IPS-NIHi11 (cell line): ENCODE measurements at places on chromosomes 12 and 14.

DNA sequence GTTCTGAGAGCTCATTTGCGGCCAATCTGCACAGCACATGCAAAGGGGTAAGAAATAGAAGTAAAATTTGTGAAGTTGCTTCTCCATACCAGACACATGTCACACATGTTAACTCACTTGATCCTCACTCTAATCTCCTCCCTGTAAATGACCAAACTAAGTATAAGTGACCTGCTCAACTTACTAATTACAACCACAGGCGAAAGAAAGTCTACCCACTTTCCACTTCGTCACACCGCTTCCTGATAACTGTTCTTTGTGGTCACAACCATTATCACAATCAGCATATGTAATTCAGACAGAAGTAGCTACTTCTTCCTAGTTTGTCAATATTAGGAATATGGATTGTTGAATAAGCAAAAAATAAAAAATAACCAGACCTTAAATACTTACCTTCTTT lies 293.7 kb upstream of the CLEC14A start:
- no peak for DNase-seq

DNA sequence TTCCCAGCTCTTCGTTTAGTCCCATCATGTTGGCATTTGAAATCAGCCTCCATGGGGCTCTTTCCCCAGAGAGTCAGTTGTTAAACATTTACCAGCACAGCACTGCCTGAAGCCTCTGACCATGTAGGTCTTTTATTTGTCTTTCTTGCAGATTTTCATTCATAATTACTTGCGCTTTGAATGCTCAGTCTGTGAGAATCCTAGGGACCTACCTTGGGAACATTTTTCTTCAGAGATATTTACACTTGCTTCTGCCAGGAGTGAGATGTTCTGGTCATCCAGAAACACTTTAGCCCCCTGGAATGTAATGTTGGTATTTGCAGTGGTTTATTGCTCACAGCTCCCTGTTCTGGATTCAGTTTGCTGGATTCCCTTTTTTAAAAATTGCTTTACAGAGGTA lies 41.7 kb downstream of the RPH3A start:
- no peak for DNase-seq

DNA sequence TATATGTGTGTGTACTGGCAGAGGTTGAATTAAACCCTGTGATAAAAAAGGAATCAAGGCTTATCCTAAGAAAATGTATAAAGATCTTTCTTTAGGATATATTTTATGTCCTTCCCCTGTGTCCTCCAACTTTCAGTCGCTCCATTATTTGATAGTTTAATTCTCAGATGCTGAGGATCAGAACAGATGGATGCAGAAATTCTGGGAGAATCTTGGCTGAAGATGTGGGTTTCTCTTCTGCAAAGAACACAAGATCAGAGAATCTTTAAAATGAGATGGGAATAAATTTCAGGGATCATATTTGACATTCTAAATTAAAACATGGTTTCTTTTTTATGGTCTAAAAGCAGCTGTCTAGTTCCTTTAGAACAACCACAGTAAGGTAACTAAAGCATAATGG lies 37.9 kb downstream of the LRFN5 start:
- no peak for DNase-seq

DNA sequence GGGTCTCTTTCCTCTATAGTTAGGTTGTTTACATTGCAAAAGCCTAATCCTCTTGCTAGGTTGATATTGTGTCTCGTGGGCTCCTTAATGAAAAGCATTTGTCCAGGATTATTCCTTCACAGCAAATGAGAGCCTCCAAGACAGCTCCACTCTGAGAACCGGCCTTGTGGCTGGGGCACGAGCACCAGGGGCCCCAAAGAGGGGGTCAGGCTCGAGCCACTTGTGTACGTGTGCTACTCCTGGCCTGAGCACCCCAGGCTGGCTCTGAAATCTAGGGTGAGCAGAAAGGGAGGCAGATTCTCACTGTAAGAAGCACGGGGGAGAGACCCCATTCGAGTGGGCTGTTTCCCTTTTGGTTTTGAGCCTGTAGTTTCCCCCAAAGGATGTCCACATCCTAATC lies 45.0 kb upstream of the FZD10 start:
- no peak for DNase-seq

- no peak for DNase-seq
Measured at GRCh38 chr14:99484106-99484505, 2.9 kb downstream of the CCNK start.

- DNase-seq: no peak
Measured at GRCh38 chr12:109302358-109302757, 6.7 kb downstream of the FOXN4 start.

DNA sequence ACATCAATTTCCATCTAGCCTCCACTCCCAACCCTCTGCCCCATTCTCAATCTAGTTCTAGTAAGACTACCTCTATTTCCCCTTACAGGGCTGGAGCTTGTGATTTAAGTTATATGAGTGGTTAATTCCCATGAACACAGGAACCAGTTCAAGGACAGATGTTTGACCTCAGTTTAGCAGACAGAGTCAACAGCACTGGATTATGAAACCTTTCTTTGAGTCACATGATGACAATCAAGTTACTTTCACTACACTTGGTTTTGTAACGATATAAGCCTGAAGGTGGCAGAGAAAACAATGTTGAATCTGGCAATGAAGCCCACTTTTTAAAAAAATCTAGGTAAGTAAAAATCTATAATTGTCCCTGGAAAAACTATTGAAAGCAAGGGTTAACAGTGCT lies 1646.2 kb upstream of the FLRT2 start:
- no peak for DNase-seq

DNA sequence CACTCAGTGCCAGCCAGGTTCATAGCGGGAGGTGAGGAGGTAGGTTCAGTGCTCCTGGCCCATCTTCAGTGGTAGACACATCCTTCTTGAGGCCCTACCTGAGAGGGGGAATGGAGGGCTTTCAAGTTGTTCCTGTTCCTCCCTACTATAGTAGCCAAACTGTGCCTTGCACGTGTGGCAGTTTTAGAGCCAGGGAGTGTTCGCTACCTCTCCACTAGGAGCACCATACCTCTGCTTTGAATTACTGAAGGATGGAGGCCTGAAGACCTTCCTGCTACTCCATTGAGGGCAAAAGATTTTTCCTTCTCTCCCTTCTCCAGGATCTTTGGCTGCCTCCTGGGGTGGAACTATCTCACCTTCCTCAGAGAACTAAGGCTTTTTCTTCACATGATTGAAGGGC lies 5.9 kb upstream of the ALG10 start:
- DNase-seq: peak; percentile 4

GRCh38 chr12:92297405-92297804 lies 151.8 kb upstream of the BTG1 start:
- no peak for DNase-seq

GRCh38 chr12:120227233-120228040 lies 26.5 kb upstream of the RPLP0 start:
- DNase-seq: no peak

GRCh38 chr12:1603269-1603993 lies 9.1 kb upstream of the FBXL14 start:
- no peak for DNase-seq

GRCh38 chr12:108531929-108532848 lies 17.1 kb downstream of the FICD start:
- no peak for DNase-seq

DNA sequence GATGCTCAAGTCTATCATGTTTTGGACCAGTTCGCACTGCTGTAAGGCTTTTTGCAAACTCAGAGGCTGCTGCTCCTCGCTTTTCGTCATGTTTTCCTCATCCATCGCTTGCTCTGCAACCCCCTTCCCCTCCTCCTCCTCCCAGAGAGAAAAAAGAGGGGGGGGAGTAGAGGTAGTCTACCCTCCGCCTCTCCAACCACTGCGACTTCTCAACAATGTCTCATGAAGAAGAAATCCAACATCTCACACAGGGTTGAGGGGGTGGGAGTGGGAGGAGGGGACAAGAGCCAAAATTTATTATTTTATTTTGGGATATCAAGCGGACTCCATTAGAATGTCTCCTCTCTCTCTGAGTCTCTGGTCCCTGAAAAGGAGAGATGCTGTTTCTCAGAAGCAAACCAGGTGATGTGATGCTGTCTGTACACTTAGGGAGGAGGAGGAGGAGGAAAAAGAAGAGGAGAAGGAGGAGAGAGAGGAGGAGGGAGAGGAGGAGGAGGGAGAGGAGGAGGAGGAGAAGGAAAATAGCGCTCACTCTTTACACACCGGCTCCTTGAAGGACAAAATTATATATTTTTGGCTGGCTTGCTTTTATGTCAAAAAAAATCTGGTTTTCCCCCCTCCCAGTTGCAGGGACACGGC lies 520 bp downstream of the KSR2 start:
- no peak for DNase-seq

DNA sequence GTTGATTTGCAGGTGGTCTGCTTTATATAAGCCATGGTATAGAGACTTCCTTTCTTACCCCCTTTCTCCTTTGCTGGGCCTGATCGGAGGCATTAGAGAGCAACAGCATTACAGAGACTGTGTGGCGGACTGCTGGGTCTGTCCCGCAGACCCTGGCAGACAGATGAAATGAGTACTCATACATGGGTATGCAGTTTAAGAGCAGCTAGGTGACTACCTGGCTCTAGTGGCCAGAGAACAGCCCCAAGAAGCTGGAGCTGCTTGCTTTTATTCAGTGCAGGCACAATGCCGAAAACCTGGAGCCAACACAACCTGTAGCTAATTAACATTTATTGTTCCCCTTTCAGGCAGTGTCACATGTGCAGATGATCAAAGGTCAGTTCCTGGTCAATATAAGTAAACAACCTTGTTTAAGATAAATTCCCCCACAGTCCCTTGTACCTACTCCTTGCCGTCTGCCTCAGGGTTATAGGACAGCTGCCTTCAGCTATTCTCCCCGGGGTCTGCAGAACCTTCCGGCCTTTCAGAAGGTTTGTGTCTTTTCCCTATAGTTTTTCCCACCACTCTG lies 160.0 kb downstream of the TRHDE start:
- no peak for DNase-seq

GRCh38 chr12:20501958-20502357 lies 133.6 kb downstream of the PDE3A start:
- DNase-seq: no peak

- no peak for DNase-seq
Measured at GRCh38 chr12:108257004-108257403, 82.1 kb downstream of the CMKLR1 start.

GRCh38 chr12:92486443-92487137 lies 216.2 kb upstream of the PLEKHG7 start:
- no peak for DNase-seq

- DNase-seq: no peak
Measured at GRCh38 chr12:110247340-110248095, 33.5 kb upstream of the ATP2A2 start.

- DNase-seq: peak; percentile 86
Measured at GRCh38 chr12:64610660-64611340, 505 bp downstream of the RASSF3 start.

DNA sequence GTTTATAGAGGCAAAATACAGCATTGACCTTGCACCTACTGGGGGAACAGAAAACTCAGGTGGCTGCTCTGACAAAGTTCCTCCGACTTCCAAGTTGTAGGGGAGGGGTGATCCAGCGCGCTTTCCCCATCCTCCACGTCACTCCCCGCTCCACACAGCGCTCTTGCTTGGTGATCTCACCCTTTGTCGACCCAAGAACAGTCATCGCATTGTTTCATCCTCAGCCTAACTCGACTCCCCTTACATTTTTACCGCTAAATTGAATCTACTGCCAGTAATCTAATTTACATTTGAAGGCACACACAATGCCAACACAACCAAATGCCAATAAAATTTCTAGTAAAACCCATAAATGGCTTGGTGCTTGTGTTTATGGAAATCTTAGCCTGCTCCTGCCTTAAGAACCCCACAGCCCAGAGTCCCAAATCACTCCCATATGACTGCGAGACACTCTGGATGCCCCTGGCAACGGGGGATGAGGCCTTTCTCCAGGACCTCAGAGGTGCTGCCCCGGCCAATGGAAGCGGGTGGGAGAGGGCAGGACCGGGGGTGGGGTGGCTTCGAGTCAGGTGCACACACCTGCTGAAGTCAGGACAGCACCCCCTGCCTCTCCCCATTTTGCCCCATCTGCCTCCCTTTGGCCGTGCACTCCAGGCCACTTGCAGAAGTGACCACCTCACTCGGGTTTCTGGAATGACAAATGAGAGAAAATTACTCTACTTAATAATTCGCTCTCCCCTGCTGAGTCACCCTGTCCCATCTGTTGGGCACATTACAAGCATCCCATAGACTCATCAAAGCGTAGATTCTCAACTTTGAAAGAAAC lies 98.2 kb upstream of the GSC start:
- no peak for DNase-seq

GRCh38 chr14:64394423-64394822 lies 6.3 kb downstream of the MTHFD1 start:
- no peak for DNase-seq

DNA sequence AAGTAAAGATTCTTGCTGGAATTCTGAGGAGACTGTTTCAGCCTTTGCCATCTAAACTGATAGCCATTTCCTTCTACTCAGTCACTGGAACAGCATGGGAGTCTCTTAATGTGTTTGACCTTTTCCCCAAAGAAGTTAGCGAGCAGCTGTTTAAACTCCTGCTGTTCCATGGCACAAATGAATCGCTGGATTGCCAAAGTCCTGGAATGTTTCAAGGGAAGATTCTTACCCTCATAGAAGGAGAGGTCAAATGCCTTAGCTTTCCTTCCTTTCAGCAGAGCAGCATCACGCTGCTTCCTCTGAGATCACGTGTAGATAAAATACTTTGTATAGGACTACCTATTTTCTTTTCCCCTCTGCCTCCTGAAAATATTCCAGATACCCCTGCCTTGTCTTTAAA lies 10.5 kb upstream of the NR2C1 start:
- DNase-seq: peak; percentile 49

GRCh38 chr12:131171029-131171428 lies 217.3 kb downstream of the ADGRD1 start:
- no peak for DNase-seq

- DNase-seq: no peak
Measured at GRCh38 chr12:118188690-118189371, 52.9 kb downstream of the PEBP1 start.

- DNase-seq: no peak
Measured at GRCh38 chr12:5650281-5650680, 218.4 kb downstream of the NTF3 start.

DNA sequence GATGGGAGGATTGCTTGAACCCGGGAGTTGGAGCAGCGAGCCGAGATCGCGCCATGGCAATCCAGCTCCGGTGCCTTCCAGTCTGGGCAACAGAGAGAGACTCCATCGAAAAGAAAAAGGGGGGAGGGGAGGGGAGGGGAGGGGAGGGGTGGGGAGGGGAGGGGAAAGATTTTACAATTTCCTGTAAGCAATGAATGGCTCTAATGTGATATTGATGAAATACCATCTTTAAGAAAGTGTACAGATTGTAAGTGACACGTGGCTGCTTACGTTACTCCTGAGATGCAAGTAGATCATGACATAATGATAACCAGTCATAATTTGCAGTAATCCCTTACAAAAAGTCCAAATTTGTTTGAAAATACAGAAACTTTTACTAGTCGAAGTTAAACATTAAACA lies 1.4 kb downstream of the SLC25A21 start:
- no peak for DNase-seq

- no peak for DNase-seq
Measured at GRCh38 chr12:14833952-14834351, 9.4 kb downstream of the ART4 start.

DNA sequence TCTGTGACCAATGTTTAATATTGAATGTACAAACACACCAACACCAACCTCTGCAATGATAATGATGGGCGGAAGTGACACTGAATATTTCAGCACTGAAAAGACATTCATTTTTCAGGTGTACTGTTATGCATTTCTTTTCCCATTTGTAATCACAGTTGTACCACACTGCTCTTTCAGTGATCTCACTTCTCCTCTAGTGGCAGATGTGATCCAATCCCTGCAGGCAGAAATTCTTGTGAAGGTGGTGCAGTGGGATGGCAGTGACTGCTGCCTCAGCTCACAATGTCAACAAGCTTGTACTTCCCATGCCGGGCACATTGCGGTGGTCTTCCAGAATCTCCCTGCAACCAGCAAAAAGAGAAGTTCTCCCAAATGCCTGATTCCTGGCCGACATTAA lies 23.0 kb upstream of the ERGIC2 start:
- DNase-seq: no peak
